ENCODE measurements at places on chromosomes 6 and 20.

GRCh38 chr20:24643731-24644626 lies 174.6 kb downstream of the SYNDIG1 start:
- DNase-seq = peak; percentile 2

GRCh38 chr6:7232351-7232750 lies 80.6 kb downstream of the SSR1 start:
- no peak for DNase-seq

- no peak for DNase-seq
Measured at GRCh38 chr20:45266977-45267376, 12.6 kb upstream of the SLPI start.

DNA sequence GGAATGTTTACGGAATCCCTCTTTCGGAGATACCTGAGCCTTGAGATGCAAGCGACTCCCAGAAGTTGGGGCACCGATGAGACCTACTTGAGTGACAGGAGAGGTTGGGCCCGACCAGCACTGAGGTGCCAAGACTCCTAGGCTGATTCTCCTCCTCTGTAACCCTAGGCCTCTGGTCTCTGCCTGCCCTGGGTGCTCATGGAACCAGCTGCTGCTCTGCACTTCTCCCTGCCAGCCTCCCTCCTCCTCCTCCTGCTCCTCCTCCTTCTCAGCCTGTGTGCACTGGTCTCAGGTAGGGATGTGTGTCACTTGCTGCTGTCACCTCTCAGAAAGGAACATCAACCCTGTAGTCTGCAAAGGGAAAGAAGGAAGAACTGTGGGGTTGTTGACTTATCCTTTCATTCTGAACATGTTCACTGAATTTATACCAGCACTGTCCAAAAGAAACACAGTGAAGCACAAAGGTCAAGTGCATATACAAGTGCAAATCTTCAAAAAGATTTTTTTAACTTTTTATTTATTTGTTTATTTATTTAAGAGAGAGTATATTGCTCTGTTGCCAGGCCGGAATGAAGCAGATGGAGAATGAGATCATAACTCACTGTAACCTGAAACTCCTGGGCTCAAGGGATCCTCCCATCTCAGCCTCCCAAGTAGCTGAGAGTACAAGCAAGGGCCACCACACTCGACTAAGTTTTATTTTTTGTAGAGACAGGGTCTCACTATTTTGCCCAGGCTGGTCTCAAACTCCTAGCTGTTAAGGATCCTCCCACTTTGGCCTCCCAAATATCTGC lies 913 bp downstream of the BTN2A2 start:
- no peak for DNase-seq

DNA sequence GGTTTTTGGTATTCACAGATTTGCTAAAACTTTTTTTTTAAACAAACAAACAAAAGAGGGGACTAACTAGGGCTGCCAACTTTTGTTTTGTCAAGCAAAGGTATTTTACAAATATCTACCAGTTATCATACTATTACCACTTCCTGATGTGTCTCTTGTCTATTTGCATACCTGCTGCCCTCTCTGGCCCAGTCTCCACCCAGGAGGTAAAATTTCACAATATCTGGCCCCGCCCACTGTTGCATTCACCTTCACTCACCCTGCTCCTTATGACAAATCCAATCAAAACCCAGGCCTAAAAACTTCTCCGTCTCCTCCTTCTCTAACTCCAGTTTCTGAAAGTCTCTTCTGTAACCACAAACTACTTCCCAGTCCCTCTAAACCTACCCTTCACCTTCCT lies 82.2 kb downstream of the TRERF1 start:
- DNase-seq = no peak

GRCh38 chr6:167702241-167702827 lies 124.4 kb upstream of the AFDN start:
- no peak for DNase-seq

DNA sequence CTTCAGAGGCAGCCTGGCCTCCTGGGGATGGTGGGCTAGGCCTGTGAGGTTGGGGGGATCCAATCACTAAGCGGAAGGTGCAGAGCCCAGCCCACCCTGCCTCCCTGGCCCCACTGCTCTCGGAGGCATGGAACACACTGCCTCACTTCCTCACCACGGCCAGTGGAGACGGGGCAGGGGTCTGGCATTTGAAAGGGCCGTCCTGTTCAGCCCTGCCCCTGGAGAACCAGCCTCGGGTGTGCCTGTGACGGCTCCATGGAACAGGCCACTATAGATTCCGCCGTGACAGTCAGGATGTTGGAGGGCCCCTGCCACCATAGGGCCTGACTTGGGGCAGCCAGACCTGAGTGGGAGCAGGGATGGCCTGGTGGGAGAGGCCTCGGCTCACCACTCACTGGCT lies 110.2 kb downstream of the DACT2 start:
- no peak for DNase-seq

DNA sequence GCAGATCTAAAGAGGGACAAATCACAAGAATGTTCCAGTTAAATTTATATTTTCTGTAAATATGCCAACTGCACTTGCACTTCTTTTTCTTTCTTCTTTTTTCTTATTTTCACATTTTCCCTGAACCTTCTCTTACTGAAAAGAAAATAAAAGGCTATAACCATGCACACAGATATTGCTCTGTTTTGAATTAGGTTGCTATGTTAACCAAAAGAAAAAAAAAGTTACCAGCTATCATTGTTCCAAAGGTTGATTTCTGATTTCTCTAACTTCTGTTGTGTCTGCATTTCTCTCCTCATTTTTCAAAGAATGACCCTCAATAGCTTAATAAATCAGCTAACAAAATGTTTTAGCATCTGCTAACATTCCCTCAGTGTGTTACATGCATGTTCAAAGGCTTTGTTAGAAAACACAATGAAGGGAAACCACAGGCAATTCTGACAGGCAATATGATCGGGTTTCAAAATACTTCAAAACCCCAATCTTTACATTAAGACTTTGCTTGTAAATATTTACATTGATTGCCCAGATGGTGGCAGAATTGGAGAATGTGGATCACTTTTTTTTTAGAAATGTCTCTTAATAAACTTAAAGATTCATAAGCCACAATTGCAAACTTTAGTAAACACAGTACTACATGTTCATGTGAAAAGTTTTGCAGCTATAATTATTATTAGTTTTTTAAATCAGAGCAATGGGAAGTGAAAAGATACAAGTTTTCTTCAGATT lies 928.3 kb upstream of the FLRT3 start:
- no peak for DNase-seq

DNA sequence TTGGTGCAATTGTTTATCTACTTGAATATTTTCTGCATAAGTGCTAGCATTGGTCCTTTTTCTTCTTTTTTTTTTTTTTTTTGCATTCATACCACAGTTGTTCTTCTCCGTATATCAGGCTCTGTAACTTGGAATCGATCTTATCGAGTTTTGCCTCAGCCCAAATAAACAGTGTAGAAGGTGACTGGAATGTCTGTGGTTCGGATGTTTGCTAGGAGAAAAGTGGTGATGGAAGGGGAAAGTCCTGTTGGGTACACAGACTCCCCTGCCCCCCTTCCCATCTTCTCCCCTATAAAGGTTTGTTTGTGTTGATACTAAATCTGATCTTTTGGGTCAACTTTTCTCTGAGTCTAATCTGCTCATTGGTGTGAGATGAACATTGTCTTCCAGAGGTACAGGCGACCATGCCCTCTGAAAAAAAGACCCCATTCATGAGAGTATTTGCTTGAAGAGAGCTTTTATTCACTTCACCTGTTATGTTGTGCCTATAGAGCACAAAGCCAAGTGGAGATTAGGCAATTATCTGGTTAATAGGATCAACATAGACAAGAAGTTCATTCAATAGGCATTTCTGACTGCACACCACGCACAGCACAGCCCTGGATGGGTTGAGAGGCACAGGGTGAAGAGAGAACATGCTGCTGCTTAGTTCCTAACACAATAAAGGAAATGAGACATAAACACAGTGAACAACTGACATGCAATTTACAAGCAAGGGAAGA lies 620.0 kb downstream of the PKHD1 start:
- DNase-seq = no peak

GRCh38 chr20:38112930-38113294 lies 52.2 kb downstream of the TGM2 start:
- no peak for DNase-seq

GRCh38 chr20:991850-992249 lies 10.3 kb downstream of the RSPO4 start:
- no peak for DNase-seq

DNA sequence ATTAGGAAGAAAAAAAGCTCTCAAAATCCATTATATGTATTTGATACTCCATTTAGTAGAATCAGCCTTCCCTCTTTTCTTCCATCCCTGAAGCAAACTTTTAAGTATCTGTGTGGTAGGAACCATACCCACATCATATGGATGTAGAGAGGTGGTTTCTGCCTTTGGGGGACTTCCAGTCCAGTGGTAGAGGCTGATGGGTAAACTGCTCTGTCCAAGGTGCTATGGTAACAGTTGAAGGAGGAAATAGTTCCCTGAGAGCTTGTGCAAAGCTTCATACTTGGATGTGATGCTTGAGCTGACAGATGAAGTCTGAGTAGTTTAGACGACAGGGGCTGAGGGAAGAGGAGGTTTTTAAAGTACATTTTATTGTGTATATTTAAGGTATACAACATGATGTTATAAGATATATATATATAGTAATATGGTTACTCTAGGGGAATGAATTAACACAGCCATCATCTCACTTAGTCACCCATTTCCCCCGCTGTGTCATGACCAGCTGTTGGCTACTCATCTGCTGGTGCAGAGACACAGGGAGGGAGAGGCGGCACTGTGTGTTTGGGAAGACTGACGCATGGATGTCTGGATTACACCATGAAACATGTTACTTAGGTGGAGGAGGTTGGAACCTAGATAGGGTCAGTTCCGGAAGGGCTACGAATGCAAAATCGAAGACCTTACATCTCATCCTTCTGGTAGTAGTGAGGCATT lies 185.2 kb downstream of the FARS2 start:
- no peak for DNase-seq

- no peak for DNase-seq
Measured at GRCh38 chr20:44219791-44220190, 9.2 kb upstream of the OSER1 start.

DNA sequence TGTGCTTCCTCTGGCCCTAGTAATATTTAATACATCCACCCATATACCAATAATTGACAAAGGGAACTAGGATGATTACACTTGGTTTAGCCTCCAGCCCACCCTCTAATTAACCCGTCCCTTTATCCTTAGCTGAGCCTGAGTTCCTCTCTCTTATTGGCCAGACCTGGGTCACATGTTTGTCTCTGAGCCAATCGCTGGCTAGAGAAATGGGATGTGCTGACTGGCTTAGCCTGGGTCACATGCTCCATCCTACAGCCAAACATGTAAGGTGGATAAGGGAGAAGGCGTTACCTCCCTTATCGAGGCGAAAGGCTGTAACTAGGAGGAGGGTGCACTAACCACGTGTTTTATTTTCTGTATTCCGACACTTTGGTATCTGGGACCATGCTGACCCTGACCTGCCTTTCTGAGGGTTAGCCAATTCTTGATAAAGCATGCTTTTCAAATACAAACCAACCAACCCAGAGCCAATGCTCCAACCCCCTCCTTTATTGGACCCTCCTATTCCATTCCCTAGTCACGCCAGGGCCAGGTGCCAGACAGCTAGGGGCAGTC lies 262.7 kb downstream of the PREX1 start:
- DNase-seq = no peak

- no peak for DNase-seq
Measured at GRCh38 chr6:111603040-111603439, 2.6 kb downstream of the TRAF3IP2 start.

DNA sequence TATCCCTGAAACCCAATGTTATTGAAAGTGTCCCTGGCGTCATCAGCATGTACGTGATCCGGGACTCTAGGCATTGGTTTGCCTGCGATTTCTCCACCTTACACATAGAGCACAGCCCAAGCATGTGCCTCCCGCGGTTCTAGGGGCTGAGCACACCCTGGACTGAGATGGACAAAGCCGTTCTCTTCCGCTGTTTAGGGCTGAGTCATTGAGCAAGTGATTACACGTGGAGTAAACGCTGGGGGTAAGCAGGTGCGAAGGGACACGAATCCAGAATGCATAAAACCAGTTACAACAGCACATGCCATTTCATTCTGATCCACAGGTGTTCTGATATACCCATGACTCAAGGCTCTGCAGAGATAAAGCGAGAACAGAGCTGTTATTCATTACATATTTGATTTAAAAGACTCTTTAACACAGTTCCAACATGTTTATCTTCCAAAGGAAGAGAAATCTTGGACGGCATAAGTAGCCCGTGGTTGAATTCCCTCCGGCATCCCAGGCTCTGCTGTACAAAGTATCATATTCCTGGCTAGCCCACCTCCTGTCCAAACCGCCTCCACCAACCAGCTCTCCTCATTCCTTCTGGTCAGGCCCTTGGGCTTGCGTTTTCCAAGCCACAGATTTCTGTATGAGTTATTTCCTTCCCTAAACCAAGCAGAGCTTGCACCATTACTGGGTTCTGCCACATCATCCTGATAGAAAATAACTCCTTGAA lies 36.1 kb upstream of the THBS2 start:
- DNase-seq = no peak

DNA sequence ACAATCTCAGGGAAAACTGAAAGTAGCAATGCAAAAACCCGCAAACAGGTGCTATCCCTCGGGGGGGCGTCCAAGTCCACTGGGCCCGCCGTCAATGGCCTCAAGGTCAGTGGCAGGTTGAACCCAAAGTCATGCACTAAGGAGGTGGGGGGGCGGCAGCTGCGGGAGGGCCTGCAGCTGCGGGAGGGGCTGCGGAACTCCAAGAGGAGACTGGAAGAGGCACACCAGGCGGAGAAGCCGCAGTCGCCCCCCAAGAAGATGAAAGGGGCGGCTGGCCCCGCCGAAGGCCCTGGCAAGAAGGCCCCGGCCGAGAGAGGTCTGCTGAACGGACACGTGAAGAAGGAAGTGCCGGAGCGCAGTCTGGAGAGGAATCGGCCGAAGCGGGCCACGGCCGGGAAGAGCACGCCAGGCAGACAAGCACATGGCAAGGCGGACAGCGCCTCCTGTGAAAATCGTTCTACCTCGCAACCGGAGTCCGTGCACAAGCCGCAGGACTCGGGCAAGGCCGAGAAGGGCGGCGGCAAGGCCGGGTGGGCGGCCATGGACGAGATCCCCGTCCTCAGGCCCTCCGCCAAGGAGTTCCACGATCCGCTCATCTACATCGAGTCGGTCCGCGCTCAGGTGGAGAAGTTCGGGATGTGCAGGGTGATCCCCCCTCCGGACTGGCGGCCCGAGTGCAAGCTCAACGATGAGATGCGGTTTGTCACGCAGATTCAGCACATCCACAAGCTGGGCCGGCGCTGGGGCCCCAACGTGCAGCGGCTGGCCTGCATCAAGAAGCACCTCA lies 166.3 kb downstream of the DTNBP1 start:
- no peak for DNase-seq

- DNase-seq = no peak
Measured at GRCh38 chr6:88377976-88378568, 211.9 kb upstream of the CNR1 start.

GRCh38 chr6:114108119-114109002 lies 137.4 kb upstream of the HDAC2 start:
- DNase-seq = peak; percentile 45

DNA sequence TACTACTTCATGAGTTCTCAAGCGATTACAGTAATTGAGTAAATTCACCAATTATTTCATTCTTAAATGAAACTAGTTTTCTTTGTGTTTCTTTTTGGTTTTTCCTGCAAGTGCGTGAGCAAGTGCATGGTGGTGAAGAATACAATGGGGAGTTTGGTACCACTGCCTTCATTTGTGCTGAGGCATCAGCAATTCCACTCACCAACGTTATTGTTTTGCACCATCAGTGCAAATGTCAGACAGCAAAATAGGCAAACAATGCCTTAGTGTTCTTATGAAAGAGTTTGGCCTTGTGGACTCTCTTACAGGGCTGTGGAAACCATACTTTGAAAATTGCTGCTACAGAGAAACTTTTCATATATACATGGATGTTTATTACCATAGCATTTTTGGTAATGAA lies 8.2 kb downstream of the CDH26 start:
- DNase-seq = no peak

- no peak for DNase-seq
Measured at GRCh38 chr20:48530957-48531356, 296.8 kb downstream of the PREX1 start.

Data from activated naive CD4-positive, alpha-beta T cell treated with anti-CD3 and anti-CD28 coated beads, Interleukin-2, amount 50 U/mL, for 72 hours (primary cell).